Left cardiac atrium (tissue), 4 donors: ENCODE measurements at places on chromosomes 16 and 17.

GRCh38 chr17:55768936-55769624 is 18.2 kb downstream of the PCTP start:
- DNase-seq, result no peak

DNA sequence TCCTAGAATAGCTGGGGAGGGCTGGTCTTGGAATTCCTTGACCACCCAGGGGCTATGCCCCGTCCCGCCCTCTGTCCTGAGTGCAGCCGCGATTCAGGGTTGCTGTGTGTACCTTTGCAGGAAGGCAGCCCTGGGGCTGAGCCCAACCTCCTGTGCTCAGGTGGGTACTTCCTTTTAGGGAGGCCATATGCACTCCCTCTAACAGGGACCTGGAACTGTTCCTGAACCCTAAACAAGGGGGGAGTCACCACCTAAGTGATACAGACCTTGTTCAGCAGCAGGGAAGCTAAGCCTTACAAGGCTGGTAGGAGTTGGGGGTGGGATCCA is 24.6 kb downstream of the LLGL2 start:
- no peak for DNase-seq

GRCh38 chr16:1035066-1035415 is 37.5 kb upstream of the SSTR5 start:
- no peak for DNase-seq

- no peak for DNase-seq
These were observed 7.1 kb downstream of the CYB5D2 start for GRCh38 chr17:4150096-4150495.

DNA sequence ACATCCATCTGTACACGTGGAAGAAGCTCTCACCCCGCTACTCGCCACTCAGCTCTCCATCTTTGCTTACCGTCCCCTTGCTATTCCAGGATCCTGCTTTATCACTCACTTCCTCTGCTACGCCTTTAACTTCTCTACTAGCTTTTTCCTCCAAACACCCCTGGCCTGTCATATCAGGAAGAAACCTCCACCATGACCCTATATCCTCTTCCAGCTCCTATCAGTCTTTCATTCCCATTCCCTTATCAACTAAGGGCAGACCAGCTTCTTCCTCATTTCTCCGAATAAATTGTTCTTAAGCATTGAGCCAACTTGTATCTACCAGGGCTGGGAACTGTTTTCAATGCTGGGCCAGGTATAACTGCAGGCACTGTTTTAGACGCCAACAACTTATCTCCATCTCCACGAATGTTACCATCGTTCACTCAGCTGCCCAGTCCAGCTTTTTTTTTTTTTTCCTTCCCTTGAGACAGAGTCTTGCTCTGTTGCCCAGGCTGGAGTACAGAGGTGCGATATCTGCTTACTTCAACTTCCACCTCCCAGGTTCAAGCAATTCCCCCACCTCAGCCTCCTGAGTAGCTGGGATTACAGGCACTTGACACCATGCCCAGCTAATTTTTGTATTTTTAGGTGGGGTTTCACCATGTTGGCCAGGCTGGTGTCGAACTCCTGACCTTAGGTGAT is 4.3 kb downstream of the IQCK start:
- no peak for DNase-seq

DNA sequence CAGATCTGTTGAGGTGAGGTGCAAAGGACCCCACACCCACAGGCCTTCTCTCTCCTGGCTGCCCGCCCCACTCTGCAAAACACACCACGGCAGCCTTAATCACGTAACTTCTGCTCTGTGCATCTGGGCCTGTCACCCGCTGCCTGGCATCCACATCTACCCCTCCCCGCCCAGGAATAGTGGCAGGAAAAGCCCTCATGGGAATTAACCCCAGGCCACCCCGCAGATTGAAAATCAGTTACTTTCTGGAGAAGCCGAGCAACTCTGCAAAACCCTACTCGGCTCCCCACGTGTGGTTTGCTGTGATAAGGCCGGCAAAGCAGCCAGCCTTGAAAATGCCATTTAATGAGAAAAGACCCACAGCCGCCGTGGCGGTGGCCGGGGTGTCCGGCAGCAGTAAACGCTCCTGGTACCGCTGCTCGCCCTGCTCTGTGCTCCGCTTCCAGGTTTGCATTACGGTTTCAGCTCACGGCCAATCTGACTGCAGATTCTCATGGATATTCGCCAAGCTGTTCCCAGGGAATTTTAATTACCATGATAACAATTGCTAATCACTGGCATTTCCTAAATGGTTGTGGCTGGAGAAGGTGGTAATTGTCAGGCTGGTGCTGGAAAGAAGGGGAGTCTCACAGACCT is 78.0 kb upstream of the DOC2B start:
- DNase-seq, result peak; percentile 18

- DNase-seq, result no peak
These were observed 2.4 kb downstream of the RAP1GAP2 start for GRCh38 chr17:2798678-2799077.

- no peak for DNase-seq
These were observed 54.4 kb upstream of the GNG13 start for GRCh38 chr16:854808-855410.
